ENCODE measurements at places on chromosomes 7 and 10.

- no peak for DNase-seq
Measured at GRCh38 chr10:69474742-69475432, 23.6 kb downstream of the TSPAN15 start.

DNA sequence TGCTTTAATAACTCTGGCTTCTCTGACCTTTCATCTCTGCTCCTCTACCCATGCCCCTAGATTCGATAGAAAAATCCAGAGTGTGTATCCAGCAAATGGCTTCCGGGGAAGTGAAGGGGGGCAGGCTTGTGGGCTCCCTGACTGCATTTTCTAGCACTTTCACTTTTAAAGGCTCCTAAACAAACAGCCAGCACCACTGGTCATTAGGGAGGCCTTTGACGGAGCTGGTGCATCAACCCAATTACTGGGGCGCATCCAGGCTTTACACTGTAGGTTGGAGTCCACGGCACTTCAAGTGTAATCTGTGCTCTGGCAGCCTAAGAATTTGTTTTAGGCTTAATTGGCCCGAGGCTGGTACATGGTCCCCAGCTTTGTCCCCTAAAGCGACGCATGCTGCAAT lies 291.9 kb downstream of the GFRA1 start:
- no peak for DNase-seq

DNA sequence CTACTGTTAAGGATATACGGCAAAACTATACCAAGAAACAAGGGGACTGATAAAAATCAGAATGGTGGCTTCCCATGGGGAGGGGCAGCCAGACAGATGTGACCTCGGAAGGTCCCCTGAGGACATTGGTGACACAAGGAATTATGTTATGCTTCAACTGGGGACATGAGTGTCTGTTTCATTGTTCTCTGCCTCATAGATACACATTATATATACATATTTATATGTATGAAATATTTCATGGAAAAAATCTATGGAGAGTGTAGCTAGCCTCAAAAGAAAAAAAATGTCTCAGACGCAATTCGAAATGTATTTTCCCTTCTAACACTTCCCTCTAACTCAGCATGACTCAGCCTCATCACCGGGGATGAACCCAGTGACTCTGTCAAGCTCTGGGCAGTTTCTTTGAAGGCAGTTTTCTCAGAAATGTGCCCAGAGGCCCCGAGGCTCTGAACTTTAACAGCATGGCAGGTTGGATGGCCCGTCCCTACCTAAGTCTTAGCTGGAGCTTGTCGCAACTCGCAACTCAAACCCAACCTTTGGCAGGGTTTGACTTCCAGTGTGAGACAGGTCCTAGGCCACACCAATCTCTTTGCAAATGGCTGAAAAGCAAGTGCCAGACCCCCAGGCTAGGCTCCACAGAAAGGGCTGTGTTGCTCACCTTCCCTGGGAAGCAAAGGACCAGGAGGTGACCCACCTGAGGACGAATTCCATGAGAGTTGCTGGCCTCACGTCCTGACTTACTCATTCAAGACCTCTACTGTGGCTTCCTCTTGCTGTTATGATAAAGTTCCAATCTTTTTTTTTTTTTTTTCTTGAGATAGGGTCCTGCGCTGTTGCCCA lies 86.9 kb downstream of the CARD11 start:
- DNase-seq = no peak

DNA sequence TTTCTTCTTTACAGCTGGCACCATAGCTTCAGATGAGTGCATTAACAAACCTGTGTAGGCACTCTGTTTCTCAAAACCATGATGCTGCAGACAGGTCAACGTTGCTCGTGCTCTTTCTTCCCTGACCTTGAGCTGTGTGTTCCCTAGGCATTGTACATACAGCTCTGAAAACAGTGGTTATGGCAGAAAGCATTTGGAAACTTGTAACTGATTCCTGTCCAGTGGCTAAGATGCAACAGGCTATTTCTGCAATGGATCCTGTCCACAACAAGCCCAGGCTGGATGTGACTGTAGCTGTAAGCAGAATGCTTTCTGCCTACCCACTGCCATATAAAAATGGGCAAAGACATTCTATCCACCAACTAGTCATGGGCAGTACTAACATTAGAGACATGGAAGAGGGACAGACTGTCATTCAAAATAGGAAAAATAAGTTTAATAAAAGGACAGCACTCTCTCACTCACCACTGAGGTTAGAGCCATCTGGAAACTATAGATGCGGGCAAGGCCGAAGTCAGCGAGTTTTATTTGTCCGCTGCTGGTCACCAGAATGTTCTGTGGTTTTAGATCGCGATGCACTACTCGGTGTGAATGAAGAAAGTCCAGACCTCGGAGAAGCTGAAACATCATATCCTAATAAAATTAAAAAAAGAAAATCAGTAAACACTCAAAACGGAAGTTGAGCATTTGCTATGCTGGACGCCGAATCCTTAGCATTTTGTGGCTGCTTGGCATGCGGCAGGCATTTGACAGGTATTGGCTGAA lies 111.0 kb downstream of the CDK6 start:
- DNase-seq = no peak

- DNase-seq = no peak
Measured at GRCh38 chr10:92413011-92413410, 122.0 kb downstream of the MARCHF5 start.

DNA sequence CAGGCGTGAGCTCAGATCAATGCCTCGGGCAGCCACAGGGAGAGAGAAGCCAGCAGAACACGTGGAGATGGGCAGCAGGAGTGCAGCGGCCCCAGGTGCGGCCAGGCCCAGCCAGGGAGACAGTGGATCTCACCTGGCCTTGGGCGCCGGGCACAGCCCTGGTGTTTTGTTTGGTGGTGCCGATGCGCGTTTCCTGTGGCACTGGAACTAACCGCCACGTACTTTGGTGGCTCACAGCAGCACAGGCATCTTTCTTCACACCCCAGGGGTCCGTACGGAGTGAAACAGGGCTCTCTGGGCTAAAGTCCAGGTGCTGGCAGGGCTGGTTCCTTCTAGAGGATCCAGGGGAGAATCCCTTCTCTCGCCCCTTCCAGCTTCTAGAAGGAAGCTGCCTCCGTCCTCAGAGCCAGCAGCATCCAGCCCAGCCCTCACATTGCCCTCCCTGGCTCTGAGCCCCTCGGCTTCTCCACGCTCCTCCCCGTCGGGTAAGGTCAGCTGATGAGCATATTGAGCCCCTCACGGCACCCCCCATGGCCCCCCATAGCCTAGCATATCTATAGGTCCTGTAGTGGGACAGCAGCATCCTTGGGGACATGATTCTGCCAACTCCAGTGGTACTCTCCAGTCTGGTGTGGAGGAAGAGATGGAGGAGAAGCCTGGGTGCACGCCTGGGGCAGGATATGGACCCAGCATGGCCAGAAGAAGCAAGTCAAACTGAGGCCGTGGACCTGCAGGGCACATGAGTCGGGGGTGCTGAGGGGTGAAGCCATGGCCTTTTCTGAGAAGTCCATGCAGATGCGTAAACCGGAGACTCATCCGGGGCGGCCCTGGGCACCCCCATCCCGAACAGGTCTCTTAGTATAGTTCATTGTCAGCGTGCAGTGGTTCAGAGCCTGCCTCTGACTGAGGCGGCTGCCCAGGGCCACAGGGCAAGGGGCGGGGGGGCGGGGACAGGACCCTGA lies 43.4 kb upstream of the PPP2R2D start:
- DNase-seq = no peak

DNA sequence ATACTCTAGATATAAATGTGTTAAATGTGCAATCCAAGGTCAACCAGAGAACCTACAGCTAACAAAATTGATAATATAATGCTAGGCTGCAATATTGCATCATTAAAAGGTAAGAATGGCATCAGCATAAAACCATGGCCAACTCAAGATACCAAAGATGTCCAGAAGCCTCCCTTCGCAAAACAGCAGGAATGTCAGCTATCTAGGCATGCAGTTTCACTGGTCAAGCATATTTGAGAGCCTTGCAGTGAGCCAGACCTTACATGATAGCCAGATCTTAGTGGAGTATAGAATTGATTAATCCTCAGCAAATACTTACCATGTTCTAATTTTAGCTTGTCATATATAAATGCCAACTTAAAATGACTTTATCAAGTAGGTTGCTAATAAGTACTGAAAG lies 138.8 kb downstream of the ZEB1 start:
- DNase-seq = no peak

DNA sequence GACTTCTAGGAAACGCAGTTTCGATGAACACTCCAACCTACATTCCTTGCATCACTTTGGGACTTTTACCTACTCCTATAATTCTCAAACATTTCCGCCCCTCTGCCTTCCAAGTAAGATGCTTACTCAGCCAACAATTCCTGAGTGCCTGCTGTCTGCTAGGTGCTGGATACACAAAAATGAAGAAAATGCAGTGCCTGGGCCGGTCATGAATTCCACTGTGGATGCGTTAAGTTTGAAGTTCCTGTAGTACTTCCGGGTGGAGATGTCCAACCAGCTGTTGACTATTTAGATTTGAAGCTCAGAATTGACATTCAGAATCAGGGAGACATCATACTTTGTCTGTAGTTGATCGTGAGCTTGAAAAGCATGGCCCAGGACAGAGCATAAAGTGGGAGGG lies 89.2 kb downstream of the LYZL1 start:
- no peak for DNase-seq

DNA sequence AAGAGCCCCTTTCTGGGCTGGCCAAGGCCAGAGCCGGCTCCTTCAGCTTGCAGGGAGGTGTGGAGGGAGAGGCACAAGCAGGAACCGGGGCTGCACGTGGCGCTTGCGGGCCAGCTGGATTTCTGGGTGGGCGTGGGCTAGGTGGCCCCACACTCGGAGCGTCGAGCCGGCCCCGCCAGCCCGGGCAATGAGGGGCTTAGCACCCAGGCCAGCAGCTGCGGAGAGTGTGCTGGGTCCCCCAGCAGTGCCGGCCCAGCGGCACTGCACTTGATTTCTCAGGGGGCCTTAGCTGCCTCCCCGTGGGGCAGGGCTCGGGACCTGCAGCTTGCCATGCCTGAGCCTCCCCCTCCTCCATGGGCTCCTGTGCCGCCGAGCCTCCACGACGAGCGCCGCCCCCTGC lies 48.1 kb downstream of the SH2D4B start:
- no peak for DNase-seq

- DNase-seq = no peak
Measured at GRCh38 chr7:156792611-156793010, 100.4 kb downstream of the LMBR1 start.

DNA sequence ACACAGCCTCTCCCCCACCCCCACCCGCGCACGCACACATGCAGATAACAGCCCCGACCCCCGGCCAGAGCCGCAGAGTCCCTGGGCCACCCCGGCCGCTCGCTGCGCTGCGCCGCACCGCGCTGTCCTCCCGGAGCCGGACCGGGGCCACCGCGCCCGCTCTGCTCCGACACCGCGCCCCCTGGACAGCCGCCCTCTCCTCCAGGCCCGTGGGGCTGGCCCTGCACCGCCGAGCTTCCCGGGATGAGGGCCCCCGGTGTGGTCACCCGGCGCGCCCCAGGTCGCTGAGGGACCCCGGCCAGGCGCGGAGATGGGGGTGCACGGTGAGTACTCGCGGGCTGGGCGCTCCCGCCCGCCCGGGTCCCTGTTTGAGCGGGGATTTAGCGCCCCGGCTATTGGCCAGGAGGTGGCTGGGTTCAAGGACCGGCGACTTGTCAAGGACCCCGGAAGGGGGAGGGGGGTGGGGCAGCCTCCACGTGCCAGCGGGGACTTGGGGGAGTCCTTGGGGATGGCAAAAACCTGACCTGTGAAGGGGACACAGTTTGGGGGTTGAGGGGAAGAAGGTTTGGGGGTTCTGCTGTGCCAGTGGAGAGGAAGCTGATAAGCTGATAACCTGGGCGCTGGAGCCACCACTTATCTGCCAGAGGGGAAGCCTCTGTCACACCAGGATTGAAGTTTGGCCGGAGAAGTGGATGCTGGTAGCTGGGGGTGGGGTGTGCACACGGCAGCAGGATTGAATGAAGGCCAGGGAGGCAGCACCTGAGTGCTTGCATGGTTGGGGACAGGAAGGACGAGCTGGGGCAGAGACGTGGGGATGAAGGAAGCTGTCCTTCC lies 620 bp downstream of the EPO start:
- DNase-seq = no peak

GRCh38 chr10:62430881-62431280 lies 56.7 kb downstream of the ZNF365 start:
- no peak for DNase-seq

GRCh38 chr7:132966754-132967469 lies 115.0 kb downstream of the CHCHD3 start:
- no peak for DNase-seq

DNA sequence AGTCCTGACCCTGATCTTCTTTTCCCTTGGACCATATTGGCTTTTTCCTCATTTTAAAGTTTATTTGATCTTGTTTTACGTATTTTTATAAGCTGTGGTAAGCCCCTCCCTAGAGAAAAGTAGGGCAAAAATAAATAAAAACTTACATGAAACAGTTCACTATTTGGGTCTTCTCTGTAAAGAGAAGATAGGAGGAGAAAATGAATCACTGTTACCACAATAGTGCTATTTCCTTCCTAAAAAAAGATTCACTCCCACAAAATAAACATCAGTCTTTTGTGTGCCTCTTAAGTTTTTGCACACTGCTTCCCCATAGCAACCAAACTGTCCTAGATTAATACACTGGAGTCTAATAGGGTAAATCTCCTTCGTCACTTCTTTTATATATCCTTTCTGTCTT lies 1.4 kb upstream of the SVIL start:
- DNase-seq = no peak

DNA sequence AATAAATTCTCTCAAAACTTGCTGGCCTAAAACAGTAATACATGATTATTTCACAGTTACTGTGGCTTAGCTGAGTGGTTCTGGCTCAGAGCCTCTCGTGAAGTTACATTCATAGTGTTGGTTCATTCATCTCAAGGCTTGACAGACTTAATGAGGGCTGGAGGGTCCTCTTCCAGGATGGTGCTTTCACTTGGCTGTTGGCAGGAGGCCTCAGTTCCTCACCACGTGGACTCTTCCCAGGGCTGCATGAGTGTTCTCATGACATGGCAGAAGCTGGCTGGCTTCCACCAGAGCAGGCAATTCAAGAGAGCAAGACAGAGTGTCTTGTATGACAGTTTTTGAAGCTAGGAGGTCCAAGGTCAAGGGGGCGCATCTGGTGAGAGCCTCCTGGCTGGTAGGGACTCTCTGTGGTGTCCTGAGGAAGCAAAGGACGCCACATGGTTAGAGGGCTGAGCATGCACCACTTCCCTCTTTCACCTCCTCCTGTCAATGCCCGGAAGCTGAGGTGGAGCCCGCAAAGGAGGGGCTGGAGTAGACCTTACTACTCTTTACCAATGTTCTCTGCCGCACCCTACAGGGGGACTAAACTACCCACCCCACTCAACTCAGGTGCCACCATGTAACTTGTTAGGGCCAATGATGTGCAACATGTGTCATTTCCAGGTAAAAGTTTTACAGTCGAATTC lies 58.2 kb upstream of the YAE1 start:
- no peak for DNase-seq

DNA sequence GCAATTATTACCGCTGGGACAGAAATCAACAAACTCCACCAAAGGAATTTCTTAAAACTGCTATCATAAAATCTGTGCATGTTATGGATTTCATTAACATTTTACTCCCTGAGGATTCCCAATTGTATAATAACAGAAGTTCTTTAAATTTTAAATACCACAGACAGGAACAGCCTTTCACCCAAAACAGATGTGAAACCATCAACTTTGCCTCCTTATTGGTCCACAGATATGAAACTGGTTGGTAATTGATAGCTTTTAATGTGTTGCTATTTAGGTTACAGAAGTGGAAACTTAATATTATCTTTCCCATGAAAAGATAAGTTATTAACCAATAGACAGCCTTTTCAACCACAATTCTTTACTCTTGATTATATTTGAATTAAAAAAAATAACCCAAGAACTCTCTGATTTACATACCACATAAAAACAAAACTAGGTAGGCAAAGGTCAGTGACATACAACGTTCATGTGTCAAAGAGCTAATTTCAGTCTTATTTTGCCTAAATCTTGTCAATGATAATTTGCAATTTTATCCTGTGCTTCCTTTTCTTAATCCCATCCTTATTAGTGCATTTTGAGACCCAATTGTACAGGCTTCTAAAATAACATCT lies 90.0 kb downstream of the NRP1 start:
- DNase-seq = no peak
